ENCODE measurements at places on chromosomes 1 and 21.

GRCh38 chr1:147749792-147750191, 10.6 kb downstream of the GJA5 start:
- DNase-seq = no peak

- no peak for DNase-seq
These were observed 969.0 kb downstream of the TTLL7 start for GRCh38 chr1:83029916-83030315.

DNA sequence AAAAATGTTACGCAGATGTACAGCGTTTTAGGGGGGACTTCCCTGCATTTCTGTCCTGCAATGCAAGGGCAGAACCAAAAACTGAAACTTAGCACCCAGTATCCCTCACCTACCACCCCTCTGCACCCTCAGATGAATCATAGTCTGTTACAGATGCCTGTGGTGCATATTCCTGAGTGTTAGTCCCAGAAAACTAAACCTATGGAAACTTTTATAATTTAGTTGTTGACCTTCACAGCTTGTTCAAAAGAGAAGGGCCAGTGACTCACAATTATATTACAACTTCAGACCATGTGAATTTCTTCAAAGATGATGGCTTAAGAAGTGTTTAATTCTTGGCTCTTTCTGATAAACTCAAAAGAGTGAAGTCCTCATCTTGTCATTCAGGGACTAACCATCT, 5.8 kb downstream of the PTGER3 start:
- DNase-seq = no peak

DNA sequence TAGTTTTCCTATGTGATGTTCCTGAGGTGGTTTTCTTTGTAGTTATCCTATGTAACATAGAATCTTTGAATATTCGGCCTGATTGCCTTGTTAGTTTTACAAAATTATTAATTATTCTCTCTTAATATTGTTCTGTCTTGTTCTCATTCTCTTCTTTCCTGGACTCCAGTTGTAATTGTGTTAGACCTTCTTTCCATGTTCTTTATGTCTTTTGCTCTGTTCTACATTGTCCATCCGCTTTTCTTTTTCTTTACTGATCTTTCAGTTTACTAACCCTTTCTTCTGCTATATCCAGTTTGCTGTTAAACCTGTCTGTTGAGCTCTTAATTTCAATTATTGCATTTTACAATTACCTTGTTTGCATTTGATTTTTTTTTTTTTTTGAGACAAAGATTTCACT, 89.3 kb downstream of the PEX14 start:
- no peak for DNase-seq

- DNase-seq = no peak
These were observed 49.8 kb upstream of the SEC16B start for GRCh38 chr1:178019622-178020021.

- no peak for DNase-seq
These were observed 138.9 kb upstream of the ERG start for GRCh38 chr21:38637161-38637560.

- no peak for DNase-seq
These were observed 33.4 kb downstream of the MNDA start for GRCh38 chr1:158864595-158864994.

GRCh38 chr1:168335500-168335899, 54.8 kb downstream of the TBX19 start:
- no peak for DNase-seq

DNA sequence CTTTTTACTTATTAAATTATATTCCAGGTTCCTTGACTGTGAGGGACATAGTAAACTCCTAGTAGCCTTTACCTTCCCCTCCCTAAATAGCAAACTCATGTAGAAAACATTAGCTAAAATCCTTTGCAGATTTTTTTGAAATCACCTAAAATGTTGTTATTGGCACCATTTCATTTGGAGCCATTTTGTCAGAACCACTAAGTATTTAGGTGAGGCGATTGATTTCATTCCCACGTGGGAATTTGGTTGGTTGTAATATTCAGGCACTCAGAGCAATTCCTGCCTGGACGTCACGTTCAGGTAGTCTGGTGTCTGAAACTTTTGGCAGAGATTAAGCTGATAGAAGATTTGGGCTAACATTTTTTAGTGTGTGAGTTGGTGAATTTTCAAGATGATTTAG, 84.3 kb downstream of the CAMTA1 start:
- no peak for DNase-seq

DNA sequence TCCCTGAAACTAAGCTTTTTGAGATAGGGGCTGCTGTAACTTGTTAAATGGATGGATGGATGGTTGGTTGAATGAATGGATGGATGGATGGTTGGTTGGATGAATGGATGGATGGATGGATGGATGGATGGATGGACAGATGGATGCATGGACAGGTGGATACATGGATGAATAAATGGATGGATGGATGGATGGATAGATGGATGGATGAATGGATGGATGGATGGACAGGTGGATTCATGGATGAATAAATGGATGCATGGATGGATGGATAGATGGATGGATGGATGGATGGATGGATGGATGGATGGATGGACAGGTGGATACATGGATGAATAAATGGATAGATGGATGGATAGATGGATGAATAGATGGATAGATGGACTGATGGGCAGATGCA, 26.9 kb downstream of the MYOM3 start:
- DNase-seq = no peak

- no peak for DNase-seq
These were observed 123.8 kb downstream of the PRDM16 start for GRCh38 chr1:3192825-3193224.

- DNase-seq = no peak
These were observed 8.8 kb downstream of the LRRC38 start for GRCh38 chr1:13505020-13505419.

- no peak for DNase-seq
These were observed 2.6 kb upstream of the MYSM1 start for GRCh38 chr1:58702261-58703141.

GRCh38 chr1:201795066-201795465, 33.9 kb upstream of the IPO9 start:
- DNase-seq = no peak

- DNase-seq = no peak
These were observed 624.4 kb upstream of the PLXNA2 start for GRCh38 chr1:208868554-208868953.

GRCh38 chr1:192954705-192955265, 104.4 kb downstream of the UCHL5 start:
- no peak for DNase-seq

GRCh38 chr1:33335020-33335419, 14.1 kb upstream of the A3GALT2 start:
- no peak for DNase-seq

GRCh38 chr1:178490136-178490535, 6.6 kb downstream of the CLEC20A start:
- no peak for DNase-seq

DNA sequence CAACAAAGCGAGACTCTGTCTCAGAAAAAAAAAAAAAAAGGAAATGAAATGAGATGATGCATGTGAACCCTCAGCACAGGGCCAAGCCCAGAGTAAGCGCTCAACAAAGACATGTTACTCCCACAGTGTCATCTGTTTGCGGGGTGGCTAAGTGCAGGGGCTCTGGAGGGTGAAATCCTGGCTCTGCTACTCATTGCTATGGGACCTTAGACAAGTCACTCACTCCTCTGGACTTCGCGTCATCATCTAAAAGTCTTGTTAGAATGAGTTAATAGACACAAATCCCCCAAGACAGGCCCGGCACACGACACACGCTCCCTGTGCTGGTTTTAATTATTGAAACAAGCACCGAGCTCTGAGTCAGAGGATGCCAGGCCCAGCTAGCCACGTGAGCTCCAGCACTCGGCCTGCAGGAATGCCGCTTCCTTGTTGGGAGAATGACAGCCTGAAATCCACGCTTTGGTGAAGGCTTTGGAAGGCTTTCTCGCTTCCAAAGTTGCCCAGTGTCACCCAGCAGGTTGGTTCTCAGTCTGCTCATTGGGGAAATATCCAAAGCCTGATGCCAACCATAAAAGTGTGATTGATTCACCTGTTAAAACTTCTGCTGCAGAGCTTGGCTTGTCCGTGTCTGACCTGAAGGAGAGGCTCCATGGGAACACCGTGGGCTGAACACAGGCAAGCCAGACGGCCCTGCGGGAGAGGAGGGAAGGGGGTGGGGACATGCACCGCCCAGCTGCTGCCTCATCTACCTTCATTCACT, 36.7 kb upstream of the TARDBP start:
- DNase-seq = no peak

DNA sequence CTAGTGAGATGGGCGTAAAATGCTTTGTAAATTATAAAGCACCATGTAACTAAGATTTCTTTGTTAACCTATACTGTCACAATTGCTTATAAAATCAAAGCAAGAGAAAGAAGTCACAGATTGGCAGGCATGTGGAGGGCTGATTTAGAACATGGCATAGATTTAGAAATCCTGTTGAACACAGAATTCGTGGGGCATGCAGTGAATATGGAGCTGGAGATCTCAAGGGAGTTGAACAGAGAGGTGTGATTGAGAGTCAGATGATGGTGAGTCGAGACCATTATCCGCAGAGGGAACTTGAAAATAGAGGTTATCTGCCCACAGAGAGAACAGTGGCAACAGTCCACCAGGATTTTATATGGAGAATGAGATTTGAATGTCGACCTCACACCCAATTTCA, 27.6 kb downstream of the PBX1 start:
- no peak for DNase-seq

GRCh38 chr1:41704196-41704595, 214.5 kb downstream of the HIVEP3 start:
- DNase-seq = no peak

DNA sequence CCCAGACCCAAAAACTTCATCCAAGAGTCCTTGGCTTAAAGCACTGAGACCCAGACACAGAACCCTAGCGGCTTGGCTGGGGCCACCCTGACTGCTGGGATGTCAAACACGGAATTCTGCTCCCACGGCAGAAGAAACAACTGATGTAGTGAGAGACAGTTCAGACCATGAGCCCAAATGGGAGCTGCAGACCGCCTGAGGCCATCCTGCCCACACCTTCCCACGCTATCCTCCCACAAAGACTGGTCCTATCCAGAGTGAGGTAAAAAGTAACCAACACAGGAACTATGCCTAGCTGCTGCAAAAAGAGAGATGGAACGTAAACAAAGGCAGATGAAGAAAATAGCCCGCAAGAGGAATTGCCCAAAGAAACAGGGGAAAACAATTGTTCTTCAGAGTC, 203.3 kb downstream of the PTPRU start:
- no peak for DNase-seq

- DNase-seq = no peak
These were observed 251.1 kb downstream of the NPHP4 start for GRCh38 chr1:5740865-5741860.

DNA sequence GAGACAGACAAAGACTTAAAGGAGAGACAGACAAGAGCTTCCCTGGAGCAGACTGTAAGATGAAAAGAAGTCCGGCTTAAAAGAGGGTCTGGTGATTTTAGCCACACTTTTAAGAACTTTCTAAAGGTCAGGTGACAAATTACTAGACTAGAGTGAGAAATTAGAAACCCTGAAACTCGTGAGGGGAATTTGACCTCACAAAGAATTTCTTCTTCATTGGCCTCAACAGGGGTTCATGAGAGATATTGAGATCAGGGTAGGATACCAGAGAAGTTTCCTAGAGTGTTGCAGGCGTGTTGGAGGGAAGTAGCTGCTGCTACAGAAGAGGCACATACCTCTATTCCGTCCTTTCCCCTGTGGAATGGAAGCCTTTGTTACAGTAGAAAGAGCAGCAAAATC, 884.4 kb downstream of the KCNT2 start:
- DNase-seq = no peak

- no peak for DNase-seq
These were observed 1.4 kb upstream of the EPHB2 start for GRCh38 chr1:22709227-22709626.

DNA sequence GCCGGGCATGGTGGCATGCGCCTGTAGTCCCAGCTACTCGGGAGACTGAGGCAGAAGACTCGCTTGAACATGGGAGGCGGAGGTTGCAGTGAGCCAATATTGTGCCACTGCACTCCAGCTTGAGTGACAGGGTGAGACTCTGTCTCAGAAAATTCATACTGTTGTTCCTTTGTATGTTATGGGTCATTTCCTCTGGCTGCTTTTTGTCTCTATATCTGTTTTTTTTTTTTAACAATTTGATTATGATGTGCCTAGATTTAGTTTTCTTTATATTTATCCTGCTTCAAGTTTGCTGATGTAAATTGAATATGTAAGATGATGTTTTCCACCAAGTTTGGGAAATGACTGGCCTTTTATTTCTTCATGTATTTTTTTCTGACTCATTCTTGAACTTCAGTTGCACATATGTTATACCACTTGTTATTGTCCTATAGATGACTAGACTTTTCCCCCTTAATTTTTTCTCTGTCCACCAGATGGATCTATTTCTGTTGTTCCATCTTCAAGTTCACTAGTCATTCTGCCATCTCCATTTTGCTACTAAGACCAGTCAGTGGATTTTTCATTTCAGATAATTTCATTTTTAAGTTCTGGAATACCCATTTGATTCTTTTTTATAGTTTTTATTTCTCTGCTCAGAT, 173.5 kb downstream of the GALNT2 start:
- no peak for DNase-seq

All from activated CD4-positive, alpha-beta T cell treated with anti-CD3 and anti-CD28 coated beads, Interleukin-2, amount 10 ng/mL, durations not matched to agents 7 days and 5 days (primary cell).